ENCODE measurements at places on chromosomes 2 and 18. TPM values are rescaled to one million over a fixed set of nuclear protein-coding genes. Genes with fewer than 3 reads are reported as not detected.

GPBAR1 gene
- 5.7 TPM for total RNA-seq

FAP gene
- total RNA-seq, result 27.3 TPM

SAG gene
- 0.43 TPM for total RNA-seq

LBX2 gene
- 2.8 TPM for total RNA-seq

EFR3B gene
- total RNA-seq, result 5.3 TPM

SERPINE2 gene
- total RNA-seq, result 37.4 TPM

CNDP1 gene
- 0.48 TPM for total RNA-seq

LYPD1 gene
- 33.9 TPM for total RNA-seq

SERPINB5 gene
- 7.5 TPM for total RNA-seq

UCN gene
- total RNA-seq, result 0.74 TPM

NT5C1B gene
- not detected for total RNA-seq

MARCO gene
- 1.6 TPM for total RNA-seq

GTF2A1L gene
- not detected for total RNA-seq

LRRC30 gene
- total RNA-seq, result not detected

LIMS4 gene
- total RNA-seq, result 1.0 TPM

LYG2 gene
- total RNA-seq, result not detected

ANKRD29 gene
- total RNA-seq, result 3.5 TPM

HRH4 gene
- total RNA-seq, result 0.24 TPM

GNLY gene
- not detected for total RNA-seq

CRYGC gene
- total RNA-seq, result not detected

GREB1 gene
- 7.5 TPM for total RNA-seq

LRATD1 gene
- total RNA-seq, result 21.6 TPM

INHBB gene
- total RNA-seq, result 4.9 TPM

RGPD4 gene
- not detected for total RNA-seq

MAP4K4 gene
- total RNA-seq, result 82.0 TPM

CYBRD1 gene
- 21.1 TPM for total RNA-seq

PIK3C3 gene
- 44.3 TPM for total RNA-seq

EMILIN1 gene
- 60.7 TPM for total RNA-seq

PDE1A gene
- 3.6 TPM for total RNA-seq

UGT1A8 gene
- not detected for total RNA-seq

All from type B pancreatic cell (in vitro differentiated cells).